ENCODE measurements at places on chromosomes 2 and 18.

GRCh38 chr18:26784599-26784998 is 80.9 kb downstream of the AQP4 start:
- DNase-seq = no peak

DNA sequence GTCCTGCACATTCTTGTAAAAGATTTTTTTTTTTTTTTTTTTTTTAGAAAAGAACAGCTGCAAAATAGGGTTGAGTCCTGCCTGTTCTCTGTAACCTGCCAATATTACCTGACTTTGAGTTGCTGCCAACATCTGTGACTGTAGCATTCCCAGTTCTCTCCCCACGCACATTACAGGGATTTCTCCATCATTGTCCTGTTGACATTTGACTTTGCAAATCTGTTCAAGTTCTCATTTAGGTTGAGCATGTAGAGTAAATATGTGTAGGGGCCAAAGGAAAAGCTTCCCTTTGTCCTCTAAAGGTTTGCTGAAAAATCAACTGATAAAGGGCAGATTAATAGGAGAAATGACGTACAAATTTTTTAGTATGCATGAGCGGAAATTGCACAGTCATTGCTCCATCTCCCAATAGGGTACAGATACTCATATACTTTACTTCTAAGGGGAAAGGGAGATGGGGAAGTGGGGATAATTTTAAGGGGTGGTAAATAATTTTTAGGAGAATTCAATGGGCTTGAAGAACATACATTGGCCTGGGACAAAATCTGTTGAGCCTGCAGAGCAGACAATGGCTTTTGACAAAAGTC is 385.5 kb downstream of the PIK3C3 start:
- no peak for DNase-seq

GRCh38 chr18:14961991-14962390 is 214.0 kb downstream of the ANKRD30B start:
- no peak for DNase-seq

DNA sequence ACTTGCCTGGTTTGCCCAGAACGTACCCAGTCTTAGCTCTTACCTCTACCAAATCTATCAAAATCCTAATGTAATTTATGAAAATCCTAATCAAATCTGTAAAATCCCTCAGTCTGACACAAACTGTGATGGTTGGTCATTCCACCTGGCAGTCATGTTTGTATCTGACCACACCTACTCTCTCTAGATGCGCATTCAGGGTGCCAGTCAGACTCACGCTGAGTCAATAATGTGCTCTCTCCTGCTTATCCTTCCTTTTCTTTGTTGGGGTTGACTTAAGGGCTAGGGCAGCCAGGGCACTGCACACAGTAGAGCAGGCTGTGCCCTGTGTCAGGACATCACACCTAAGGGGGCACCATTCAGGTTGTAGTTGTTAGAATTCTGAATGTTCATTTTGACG is 48.5 kb upstream of the PARD3B start:
- no peak for DNase-seq

DNA sequence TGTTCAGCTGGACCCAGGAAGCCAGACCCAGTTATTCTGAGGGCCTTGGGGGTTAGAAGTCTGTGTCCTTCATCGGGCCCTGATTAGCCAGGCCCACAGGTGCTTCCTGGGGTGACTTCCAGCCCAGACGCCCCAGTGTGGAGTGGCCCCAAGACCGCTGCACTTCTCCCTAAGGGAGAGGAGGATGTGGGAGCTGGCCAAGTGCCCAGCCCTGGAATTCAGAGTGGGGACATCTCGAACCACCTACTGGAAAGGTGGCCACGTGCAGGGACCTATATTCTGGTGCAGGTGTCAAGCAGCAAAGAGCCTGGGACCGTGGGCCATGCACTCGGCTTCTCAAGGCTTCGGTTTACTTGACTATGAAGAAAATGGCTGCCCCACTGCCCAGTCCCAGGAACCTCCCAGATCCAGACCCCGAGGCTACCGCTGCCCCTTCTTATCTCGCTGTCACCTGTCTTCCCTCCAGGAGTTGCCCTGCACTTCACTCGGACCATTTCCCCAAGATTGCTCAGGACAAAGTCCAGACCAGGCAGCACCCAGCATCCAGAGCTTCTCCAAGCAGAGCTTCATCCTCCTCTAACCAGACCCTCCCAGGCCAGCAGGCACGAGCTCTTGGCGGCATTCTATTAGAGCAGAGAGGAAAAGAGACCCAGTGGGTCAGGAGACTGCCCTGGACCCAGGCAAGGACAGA is 142.8 kb upstream of the ID2 start:
- DNase-seq = no peak

- DNase-seq = no peak
These were observed 124.3 kb downstream of the TRIB2 start for GRCh38 chr2:12841021-12841420.

- no peak for DNase-seq
These were observed 123.2 kb downstream of the KCNS3 start for GRCh38 chr2:18001671-18002070.

- DNase-seq = no peak
These were observed 101.9 kb upstream of the RAB12 start for GRCh38 chr18:8507361-8507760.

- no peak for DNase-seq
These were observed 87.5 kb upstream of the COPS8 start for GRCh38 chr2:236998236-236998635.

Measured in SW 1271 (cell line).